ENCODE measurements at places on chromosomes 7 and 10.

DNA sequence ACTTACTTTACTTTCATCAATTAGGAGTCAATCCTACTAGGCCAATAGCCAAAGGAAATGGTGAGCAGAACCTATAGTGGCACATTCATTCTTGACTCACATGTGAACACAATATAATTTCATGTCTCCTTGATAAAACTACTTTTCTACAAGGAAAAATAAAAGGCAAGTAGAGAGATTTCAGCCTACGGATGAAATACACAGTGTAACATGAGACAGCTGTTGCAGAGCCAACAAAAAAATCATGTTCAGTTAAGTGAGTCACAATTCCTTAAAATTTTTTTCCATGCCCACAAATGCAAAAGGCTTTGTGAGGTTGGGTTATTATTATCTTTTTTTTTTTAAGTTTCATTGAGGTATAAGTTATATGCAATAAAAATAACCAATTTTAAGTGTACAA lies 54.8 kb downstream of the GPR141 start:
- DNase-seq: no peak

DNA sequence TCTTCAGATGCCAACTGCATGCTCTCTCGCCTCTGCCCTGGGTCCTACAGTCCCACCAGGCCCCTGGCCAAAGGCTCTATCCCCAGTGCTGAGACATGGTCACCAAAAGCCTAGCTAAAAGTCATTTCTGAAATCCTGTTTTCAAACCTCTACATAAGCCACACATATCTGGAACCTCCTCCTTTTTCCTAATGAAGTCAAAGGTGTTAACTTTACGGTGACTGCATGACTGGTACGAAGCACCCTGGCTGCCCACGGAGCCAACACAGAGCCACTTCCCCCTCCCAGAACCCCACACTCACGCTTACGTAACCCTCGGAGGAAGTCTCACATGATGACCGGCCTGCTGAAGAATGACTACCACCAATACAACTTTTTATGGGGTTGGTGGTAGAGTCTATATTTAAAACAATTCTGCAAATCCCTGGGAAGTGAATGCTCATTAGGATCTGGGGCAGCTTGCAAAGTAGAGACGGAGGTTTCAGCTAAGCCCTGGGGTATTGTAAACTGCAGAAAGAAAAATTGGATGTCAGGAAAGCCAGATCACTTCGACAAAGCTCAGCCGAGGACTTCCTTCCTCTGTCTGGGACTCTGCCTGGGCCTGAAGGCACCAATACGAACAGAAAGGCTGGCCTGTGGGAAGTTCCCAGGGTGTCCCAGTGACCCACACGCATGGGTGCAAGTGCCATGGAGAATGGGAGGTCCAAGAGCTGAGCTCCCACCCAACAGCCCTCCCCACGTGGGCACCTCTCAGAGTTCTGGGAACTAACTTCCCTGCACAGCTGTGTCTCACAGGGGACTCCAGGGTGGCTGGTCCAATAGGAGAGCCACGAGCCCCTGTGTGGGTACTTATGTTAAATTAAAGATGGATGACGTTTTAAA lies 50.7 kb downstream of the PDGFA start:
- peak; percentile 91 for DNase-seq

DNA sequence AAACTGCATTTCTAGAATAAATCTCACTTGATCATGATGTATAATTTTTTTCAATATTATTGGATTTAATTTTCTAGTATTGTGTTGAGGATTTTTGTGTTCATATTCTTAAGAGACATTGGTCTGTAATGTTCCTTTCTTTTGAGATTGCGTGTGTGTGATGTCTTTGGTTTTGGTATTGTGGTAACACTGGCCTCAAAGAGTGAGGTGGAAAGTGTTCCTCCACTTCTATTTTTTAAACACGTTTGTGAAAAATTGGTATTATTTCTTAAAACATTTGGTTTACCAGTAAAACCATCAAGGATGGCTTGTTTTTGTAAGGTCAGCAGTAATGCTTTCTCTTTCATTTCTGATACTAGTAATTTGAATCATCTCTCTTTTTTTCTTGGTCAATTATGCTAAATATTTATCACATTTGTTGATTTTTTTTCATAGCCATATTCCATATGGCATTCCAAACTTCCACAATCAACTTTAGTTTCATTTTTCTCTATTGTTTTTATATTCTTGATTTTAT lies 290.2 kb upstream of the CDC14C start:
- peak; percentile 79 for DNase-seq

DNA sequence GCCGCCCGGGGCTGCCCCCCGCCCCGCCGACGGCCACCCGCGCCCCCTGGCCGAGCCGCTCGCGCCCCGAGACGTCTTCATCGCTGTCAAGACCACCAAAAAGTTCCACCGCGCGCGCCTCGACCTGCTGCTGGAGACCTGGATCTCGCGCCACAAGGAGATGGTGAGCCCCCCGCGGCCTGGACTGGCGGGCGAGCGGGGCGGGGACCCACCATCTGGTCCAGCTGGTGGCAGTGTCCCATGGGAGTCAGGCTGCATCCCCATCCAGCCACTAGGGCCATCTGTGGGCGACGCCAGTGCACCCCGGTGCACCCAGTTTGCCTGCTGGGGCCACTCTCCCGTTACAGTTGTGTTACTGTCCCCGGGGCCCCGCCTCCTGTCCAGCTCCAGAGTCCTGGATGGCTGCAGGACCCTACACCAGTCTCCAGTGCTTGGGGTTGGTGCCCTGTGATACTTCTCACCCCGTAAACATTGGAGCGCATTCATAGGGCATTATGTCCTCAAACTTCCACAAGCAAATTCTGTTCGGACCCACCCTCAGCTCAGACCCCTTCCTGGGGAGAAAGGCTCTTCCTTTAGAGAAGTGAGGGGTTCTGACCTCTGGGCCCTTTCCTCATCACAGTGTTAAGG lies 672 bp downstream of the LFNG start:
- no peak for DNase-seq

DNA sequence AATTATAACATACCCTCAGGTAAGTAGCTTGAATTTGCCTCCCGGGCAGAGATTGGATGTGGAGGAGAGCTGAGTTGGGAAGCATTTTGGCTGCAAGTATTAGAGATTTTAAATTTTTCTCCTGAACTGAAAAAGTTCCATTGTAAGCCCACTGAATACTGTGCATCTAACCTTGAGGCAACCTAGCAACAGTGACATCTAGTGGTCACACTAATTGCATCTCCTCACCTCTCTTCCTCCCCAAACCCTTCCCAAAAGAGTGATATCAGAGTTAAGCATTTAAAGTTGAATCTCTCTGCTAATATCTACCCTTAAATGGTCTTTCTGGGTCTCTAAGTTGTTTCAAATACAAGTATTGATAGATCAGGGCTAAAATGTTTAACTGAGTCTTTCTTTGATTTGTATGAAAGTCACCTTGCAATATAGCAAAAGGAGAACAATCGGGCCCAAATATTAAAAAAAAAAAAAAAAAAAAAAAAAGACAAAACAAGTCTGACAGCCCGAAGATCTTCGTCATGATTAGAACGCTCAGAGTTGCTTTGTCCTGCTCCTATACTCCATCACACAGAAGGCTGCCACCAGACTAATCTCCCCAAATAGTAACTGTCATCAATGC lies 40.4 kb upstream of the DLX5 start:
- peak; percentile 20 for DNase-seq

DNA sequence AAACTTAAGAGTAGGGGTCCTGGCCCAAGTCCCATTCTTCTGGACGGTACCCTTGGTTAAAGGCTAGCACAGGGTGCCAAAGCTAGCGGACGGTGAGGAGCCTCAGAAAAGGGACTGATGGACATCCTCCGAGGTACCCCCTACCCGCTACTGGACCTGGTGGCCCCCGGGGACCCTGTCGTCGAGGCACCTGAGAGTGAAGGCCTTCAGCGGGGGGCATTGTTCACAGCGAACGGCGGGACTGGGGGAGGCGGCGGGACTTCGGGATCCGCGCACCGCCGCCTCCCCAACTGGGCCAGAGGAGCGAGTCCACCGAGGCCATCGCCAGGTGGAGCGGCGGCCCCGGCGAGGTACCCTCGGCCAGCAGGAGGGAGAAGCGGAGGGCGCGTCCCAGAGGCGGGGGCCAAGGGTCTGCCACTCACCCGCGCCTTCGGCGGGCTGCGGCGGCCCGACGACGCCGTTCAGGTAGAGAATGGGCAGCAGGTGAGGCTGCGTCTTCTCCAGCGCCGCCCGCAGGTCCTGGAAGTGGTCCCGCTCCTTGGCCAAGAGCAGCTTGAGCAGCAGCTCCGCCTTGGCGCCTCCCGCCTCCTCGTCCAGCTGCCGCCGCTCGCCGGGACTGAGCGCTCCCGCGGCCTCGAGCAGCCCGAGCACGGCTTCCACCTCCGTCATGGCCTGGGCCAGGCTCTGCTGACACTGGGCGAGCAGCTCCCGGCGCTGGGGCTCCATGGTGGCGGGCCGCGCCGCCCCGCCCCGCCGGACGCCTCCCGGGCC lies 575 bp downstream of the DLG5 start:
- no peak for DNase-seq

- DNase-seq: no peak
Measured at GRCh38 chr10:78359640-78360091, 326.0 kb downstream of the RPS24 start.

DNA sequence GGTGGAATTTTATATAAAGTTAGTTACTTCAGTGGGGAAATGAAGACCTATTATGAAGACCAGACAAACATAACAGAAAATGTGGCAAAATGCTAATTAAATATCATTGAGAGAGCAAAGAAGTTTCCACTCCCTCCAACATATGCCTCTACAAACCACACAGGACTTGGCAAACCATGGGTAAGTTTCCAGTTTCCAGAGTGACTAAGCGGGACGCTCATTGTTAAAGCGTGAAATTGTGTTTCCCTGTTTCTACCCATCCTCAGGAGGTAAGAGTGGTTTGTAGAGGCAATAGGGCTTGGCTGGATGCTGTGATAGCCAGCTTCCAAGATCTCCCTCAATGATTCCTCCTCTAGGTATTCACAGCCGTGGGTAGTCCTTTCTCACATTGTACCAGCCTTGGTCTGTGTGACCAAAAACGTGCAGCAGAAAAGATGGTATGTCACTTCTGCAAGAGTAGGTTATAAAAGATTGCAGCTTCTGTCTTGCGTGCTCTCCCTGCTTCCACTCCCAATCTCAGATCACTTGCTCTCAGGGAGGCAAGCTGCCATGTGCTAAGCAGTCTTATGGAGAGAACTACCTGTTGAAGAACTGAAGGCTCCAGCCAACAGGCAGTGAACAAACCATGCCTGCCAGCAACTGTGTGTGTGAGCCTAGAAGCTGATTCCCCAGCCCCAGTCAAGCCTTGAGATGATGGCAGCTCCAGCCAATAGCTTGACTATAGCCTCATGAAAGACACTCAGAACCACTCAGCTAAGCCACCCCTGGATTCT lies 35.7 kb downstream of the CBX3 start:
- DNase-seq: peak; percentile 17

GRCh38 chr10:55374060-55374459 lies 573.0 kb upstream of the PCDH15 start:
- no peak for DNase-seq

- no peak for DNase-seq
Measured at GRCh38 chr7:136053689-136054485, 76.7 kb upstream of the MTPN start.

DNA sequence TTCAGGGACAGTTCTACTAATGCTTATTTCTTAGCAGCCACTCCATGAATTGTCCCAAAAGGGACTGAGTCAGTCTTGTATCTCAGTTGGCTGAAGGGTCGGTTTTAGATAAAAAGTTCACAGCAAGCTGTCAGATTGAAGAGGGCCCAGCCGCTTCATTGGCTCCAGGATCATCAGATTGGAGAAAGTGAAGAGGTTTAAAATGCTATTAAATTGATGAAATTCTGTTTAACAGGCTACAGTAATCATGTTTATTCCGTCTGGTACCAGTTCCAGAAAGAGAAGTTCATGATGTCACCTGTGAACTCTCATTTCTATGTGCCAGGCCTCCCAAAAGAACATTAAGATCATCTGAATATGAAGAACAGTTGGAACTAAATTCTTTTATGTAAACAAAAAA lies 294.4 kb upstream of the BMPER start:
- no peak for DNase-seq

DNA sequence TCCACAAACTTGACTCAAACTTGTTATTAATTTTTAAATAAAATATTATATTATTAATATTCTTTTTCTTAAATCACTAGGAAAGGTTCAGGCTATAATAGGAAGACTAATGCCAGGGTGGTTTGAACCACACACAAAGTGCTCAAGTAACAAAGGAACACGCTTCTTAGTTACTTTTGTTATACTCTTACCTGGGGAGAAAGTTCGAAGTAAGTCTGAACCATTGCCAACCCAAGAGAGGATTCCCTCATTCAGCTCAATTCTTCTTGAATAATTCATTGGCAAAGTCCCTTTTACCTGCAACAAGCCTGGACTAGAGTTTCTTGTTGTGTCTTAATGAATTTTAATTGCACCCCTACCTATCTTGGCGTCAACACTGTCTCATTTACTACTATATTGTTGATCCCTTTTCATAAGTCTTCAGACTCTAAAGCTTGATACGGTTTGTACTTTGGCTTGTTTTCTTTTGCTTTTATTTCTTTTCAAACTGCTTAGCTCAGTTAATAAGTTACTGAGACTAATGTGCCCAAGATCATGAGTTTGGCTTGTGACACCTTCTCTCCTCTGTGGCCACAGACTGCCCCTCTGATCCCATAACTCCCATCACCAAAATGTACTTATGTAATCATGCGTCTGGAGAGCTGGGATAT lies 10.2 kb upstream of the C10orf67 start:
- DNase-seq: no peak

DNA sequence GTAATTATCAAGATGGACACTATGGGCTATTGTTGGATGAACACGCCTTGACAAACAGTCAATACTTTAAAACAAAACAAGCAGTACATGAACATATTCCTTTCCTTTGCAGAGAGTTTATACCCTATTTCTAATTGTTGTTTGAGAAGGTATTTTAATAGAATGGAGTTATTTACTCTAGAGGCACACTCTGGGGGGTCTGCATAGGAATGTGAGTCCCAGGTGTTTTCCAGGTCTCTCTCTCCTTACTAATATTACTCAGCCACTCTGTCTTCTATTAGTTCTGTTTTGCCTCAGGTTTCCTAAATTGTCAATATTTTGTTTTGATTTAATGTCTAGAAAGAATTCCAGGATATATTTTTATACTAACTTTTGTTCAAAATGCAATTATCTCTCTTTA lies 1091.4 kb downstream of the CNTNAP2 start:
- DNase-seq: no peak

DNA sequence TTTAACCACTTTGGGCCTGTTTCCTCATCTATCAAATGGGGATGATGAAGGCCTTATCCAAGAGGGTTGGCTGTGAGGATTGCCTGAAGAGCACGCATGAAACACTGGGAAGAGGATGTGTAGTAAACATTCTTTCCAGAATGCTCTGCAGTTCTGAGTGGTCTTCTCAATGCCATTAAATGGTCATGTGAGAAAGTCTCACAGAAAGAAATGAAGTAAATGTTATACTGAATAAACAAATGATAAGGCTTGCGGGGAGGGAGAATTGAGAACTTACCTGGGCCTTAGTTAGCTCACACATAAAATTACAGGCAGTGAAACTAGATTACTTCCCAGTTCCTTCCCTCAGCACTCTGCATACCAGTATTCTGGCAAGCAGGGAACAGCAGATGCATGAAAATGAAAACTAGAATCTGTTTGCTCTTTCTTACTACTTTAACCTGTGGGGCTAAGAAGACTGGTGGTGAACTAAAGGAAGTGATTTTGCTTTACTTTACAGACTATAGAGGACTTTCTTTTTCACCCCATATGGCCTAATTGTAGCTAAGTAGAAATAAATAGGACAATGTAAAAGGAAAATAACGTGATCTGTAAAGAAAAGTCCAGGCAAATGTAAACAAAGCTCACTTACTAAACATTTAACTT lies 135.3 kb upstream of the CCDC6 start:
- peak; percentile 51 for DNase-seq

All from MV-4-11 (cell line).